Endodermal cell (in vitro differentiated cells): ENCODE measurements at places on chromosomes 16 and 17.

GRCh38 chr17:879546-880442 lies 97.6 kb downstream of the MRM3 start:
- DNase-seq, result peak; percentile 99

DNA sequence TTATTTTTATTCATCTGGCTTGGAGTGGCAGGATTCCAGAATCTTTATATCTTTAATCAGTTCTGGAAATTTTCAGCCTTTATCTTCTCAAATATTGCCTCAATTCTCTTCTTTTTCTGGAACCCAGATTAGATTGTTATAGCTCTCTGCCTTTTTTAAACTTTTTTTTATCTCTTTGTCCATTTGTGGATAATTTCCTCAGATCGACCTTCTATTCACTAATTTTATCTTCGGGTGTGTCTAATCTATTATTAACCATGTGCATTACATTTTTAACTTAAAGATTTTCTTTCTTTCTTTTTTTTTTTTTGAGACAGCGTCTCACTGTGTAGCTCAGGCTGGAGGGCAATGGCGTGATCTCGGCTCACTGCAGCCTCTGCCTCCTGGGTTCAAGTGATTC lies 5.2 kb upstream of the ZFP90 start:
- DNase-seq, result no peak

GRCh38 chr17:45428050-45428617 lies 4.5 kb downstream of the ARHGAP27 start:
- DNase-seq, result peak; percentile 98

DNA sequence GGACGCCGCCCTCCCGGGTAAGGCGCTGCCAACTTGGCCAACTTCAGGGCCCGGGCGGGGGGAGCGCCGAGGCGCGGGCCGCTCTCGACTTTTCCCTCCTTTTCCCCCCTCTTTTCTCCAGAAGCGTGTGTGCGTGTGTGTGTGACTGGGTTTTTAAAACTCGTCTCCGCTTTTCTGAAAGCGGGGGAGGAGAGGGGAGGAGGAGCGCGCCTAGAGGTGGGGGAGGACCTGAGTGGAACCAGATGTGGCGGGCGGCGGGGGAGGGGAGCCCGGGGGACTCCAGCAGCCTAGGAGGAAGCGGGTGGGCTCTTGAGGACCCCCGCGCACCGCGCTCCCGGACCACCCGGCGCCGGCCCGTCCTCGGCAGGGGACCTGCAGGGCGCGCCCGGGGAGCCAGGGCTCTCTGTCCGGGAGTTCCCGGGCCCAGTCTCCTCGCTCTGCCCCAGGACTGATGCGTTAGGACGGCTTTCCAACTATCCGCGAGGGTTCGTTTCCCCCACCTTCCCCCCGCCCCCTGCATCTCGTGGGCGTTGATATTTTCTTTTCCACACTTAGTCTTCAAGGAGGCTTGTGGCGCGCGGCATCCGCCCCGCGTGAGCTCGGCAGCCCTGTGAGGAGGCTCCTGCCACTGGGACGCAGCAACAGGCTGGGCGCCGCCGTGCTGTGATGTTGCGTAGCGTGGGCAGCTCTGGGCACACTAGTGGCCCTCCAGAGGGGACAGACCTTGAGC lies 599 bp downstream of the MRC2 start:
- DNase-seq, result no peak

DNA sequence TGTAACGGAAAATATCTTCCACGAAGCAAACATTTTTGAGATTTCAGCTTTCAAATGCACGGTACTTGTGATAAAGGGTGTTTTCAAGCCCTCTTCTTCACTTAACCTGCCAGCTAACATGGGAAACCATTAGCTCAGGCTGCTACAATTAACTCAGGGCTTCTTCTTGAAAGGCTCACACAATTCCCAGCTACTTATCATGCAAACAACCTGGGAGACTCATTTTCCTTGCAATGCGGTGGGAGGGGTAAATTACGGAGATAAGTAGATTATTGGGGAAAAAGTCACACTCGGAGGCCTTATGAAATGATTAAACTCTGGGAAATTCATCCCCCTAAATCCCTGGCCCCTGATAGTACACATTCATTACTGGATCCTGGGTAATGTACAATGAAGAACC lies 266.4 kb downstream of the STX8 start:
- DNase-seq, result peak; percentile 78

- no peak for DNase-seq
Measured at GRCh38 chr17:75854881-75855309, 240 bp downstream of the WBP2 start.
